CMK (cell line): ENCODE measurements at places on chromosomes 16 and 17.

DNA sequence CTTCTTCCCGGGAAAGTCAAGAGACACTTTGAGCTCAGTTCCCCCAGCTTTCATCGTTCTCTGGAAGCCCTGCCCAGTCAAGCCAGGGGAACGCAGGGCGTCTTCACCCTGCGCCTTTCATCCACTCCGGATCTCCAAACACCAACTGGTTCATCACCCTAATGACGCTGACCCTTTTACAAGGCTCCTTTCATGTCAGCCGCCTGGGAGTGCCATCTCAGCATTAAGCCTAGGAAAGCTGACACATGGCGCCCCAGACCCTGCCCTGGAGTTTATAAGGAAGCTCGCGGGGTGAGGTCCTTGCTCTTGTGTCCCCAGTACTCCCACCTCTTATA, 594 bp upstream of the DNAJC7 start:
- no peak for DNase-seq

- DNase-seq, result no peak
These were observed 48.6 kb downstream of the ABCA8 start for GRCh38 chr17:68906638-68907037.

- DNase-seq, result no peak
These were observed 5.6 kb downstream of the CIAO3 start for GRCh38 chr16:734981-735881.

DNA sequence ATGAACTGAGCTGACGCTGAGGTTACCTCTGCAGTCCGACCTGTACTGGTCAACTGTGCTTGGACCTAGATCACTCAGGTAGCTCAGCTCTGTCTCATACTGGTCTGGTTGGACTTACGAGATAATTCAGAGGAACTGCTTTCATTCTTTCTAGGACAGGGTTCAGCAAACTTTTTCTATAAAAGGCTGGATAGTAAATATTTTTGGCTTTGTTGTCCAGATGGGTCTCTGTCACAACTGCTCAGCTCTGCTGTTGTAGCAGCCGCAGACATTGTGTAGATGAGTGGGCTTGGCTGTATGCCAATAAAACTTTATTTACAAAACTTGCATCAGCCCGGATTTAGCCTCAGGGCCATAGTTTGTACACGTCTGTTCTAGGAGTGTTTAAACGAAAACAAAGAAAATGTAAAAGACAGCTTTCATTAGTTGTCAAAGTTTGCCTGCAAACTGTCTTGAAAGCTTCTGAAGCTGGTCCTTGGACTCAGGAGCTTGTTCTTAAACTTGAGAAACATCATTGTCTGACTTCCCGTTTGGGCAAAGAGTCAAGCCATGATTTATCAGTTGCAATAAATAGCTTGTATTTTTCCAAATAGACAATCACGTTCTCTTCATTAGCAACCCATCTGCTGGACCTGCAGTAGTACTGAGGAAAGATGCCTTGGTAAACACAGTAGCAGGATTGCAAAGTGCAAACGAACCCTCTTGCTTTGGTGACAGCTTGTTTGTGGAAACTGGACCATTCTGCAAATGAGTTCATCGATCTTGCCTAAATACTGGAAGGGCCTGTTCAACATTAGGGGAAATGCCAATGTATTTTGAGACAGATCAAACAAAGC, 253.4 kb downstream of the SNX29 start:
- DNase-seq, result no peak

DNA sequence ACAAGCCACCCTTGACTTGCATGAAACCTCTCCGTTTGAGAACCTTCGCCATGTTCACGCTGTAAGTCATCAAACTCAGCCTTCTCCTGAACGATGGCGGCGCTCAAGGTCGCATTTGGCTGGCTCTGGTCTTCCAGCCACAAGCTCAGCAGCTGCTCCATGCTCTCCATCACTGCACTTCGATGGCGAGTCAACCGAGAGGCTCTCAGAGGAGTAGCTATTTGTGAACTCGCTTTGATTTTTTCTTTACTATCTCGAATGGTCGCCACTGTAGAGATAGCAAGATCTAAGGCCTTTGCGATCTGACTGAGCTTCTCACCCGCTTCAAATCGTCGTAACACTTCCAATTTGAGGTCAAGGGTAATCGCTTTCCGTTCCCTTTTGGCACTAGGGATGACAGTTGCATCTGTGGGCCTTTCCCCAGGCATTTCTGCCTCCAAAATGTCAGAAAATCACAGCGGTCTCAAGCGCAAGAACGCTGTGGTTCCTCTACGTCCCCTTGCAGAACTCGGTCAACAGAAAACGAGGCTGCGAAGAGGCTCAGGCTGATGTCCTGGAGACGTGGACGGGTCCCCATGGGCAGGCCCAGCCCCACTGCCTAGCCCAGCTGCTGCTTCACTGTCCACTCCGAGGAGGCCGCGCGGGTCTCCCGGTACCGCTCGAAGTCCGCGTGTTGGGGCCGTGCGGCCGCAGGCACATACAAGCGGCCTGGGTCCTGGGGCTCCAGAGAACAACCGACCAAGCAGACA, 23.1 kb downstream of the DEF8 start:
- no peak for DNase-seq

GRCh38 chr17:34675143-34675542, 95.8 kb downstream of the TMEM132E start:
- no peak for DNase-seq

DNA sequence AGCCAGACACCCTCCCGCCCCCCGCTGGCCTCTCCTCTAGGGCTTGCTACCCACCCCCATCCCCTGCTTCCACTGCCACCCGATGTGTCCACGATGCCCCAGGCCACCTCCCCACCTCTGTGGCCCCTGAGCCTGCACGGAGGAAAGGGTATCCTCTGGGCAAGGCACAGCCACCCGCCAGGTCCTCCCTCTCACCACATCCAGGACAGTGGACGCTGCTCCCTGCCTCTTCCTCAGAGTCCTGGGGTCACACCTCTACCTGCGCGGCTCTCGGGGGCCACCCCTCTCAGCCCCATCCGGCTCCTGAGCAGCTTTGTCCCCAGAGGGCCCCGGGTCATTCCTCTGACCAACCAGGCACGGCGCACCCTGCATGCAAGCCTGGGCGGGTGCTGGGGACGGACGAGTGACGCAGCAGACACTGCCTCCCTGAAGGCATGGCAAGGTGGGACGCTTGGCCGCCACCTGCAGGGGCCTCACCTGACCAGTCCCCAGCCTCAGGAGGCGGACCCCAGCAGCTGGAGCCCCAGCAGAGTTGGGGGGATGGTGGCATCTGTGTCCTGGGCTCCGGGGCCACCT, 24.8 kb downstream of the FLYWCH1 start:
- no peak for DNase-seq

GRCh38 chr17:29603109-29603674, 10.3 kb downstream of the ANKRD13B start:
- DNase-seq, result no peak

- DNase-seq, result no peak
These were observed 17.8 kb downstream of the LUC7L3 start for GRCh38 chr17:50737118-50737698.

- DNase-seq, result no peak
These were observed 21.9 kb upstream of the CDH5 start for GRCh38 chr16:66344533-66345145.

- no peak for DNase-seq
These were observed 23.3 kb downstream of the CPNE2 start for GRCh38 chr16:57115514-57116182.

DNA sequence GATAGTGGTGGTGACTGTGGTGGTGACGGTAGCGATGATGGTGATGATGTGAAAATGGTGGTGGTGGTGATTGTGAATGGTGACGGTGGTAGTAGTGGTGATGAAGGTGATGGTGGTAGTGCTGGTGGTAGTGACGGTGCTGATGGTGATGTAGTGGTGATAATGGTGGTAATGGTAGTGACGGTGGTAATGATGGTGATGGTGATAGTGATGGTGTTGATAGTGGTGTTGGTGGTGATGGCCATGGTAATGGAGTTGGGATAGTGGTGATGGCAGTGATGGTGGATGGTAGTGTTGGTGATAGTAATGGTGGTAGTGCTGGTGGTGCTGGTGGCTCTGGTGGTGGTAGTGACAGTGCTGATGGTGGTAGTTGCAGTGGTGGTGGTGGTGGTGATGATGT, 14.7 kb upstream of the RBFOX1 start:
- no peak for DNase-seq

DNA sequence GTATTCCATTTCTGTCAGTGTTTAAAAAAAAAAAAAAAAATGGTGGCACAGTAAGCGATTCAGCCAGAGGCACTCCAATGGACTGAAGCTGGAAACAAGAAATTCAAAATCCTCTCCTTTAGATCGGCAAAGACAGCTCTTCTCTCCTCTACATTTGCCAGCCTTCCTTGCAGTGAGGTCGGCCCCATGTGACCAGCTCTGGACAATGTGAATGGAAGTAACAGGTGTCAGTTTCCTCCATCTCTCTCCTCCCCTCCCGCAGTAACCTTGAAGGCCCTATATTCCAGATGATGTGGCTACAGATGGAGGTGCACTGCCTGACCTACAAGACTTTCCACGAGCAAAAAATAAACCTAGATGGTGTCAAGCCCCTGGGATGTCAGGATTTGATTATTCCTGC, 15.0 kb downstream of the CUEDC1 start:
- DNase-seq, result no peak

DNA sequence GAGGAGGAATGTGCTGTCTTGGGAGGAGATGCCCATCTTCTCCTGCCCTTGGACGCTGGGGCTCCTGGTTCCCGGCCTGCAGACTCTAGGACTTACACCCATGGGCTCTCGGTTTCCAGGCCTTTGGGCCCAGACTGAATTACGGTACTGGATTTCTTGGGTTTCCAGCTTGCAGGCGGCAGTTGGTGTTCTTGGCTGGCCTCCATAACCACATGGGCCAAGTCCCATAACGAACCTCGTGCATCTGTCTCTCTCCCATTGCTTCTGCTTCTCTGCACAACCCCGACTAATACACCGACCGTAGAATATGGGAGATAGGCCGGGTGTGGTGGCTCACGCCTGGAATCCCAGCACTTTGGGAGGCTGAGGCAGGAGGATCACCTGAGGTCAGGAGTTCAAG, 162.6 kb downstream of the SDK2 start:
- no peak for DNase-seq
